ENCODE measurements at places on chromosomes 2 and 18.

GRCh38 chr2:160210599-160211138 lies 10.6 kb upstream of the ITGB6 start:
- peak; percentile 80 for DNase-seq

- no peak for DNase-seq
Measured at GRCh38 chr2:177175917-177176668, 36.5 kb upstream of the HNRNPA3 start.

GRCh38 chr2:28374331-28374730 lies 18.3 kb upstream of the FOSL2 start:
- DNase-seq, result no peak

- DNase-seq, result peak; percentile 52
Measured at GRCh38 chr18:48003426-48004349, 73.2 kb upstream of the SMAD2 start.

- no peak for DNase-seq
Measured at GRCh38 chr18:63346031-63346430, 21.0 kb downstream of the KDSR start.

GRCh38 chr2:218405746-218406208 lies 6.1 kb downstream of the CTDSP1 start:
- DNase-seq, result no peak

DNA sequence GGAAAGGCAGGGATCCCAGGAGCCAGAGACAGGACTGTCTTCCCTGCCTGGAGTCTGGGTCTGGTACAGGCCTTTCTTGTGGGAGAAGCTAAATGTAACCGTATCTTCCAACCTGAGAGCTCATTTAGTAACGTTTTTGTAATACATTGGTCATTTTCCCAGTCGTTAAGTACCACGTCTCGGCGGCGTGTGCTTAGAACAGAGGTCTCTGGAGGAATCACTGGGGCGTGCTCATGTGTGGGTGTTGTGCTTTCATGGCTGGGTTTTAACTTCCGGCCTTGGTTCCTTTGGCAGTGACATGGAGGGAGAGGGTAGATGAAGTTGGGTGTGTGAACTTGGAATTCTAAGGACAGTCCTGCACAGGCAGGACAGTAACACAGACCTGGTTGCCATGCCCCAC lies 79.7 kb downstream of the NCK2 start:
- DNase-seq, result no peak

GRCh38 chr2:16933355-16933754 lies 267.7 kb upstream of the CYRIA start:
- DNase-seq, result no peak

GRCh38 chr2:165895974-165896373 lies 57.6 kb downstream of the TTC21B start:
- no peak for DNase-seq

GRCh38 chr18:63686871-63687270 lies 15.9 kb upstream of the SERPINB11 start:
- no peak for DNase-seq

GRCh38 chr2:118477111-118477862 lies 370.2 kb downstream of the EN1 start:
- peak; percentile 38 for DNase-seq

DNA sequence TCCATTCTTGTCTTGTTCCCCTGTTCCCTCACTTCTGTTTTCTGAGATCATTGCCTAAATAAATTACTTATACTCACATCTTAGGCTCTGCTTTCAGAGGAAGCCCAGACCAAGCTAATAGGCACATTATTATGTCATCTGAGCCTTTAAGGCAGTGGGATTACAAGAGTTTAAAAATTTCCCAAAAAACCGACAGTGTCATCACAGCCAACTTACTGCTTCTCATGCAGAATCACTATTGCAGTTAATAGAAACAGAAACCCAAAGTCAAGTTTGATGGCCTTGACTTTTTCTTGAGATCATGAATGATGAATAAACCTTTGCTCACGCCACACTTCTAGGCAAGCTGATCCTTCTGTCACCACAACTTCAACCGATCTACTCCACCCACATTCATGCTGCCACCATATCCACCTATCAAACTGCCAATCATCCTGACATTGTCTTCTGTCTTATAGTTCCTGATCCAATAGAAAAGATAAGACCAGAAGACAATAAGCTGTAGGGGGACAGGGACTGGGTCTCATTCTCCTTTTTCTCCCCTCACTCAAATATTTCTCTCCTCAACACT lies 142.7 kb upstream of the CREB1 start:
- DNase-seq, result no peak

- DNase-seq, result peak; percentile 40
Measured at GRCh38 chr2:70143314-70144150, 47.3 kb downstream of the C2orf42 start.

DNA sequence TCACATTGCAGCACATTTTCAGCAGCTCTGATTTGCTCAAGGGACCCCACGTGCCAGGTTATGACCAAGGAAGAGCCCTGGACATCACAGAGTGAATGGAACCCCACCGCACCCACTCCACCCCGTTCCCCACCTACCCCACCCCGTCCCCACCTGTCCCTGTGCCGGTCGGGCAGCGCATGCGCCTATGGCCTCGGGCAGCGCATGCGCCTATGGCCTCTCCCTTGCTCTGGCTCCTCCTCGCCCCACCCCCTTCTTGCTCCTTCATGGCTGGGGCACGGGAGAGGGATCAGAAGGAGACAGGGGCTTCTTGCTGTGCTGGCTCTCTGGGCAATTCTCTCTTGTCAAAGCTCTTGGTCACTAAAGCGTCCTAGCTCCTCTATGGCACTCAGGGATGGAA lies 371.8 kb upstream of the HS6ST1 start:
- DNase-seq, result no peak

- DNase-seq, result no peak
Measured at GRCh38 chr2:219574484-219575311, 2.6 kb downstream of the INHA start.

DNA sequence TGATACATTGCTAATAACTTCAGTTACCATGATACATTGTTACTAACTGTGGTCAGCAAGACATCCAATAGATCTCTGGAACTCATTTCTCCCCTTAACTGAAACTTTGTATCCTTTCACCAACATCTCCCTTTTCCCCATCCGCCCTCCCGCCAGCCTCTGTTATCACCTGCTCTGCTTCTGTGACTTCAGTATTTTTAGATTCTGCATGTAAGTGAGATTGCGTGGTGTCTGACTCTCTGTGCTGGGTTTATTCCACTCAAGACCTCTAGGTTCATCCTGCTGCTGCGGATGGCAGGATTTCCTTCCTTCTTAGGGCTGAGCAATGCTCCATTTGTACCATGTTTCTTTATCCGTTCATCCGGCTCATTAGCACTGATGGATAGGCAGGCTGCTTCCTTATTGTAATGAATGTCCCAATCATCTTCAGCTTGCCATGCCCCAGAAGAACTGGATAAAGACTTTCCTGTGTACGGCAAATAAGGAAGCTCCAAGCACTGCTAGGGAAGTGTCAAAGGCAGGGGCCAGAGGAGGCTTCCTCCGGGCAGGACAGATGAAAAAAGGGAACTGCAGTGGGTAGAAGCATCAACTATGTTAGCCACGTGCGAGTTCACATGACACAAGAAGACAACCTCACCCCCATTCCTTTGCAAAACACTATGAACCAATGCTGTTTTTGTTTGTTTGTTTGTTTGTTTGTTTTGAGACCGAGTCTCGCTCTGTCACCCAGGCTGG lies 113.4 kb downstream of the EIPR1 start:
- no peak for DNase-seq

DNA sequence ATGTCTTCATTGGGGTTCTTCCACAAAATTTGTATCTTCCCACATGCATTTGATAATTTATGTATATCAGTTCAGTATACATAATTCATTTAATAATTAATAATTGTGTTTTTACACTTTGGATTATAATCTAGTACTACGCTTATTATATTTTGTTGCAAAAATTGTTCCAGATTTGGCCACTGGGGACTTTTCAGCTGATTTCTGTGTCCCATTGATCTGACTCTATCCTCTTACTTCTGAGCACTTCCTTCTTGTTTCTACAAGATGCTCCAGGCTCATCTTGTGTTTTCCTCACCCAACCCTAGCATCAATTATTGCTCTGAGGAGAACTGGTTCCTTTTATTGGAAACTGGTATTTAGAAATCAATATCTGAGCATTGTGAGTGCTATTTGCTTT lies 215.3 kb upstream of the CDH19 start:
- no peak for DNase-seq

GRCh38 chr18:8174771-8175170 lies 434.5 kb upstream of the RAB12 start:
- DNase-seq, result no peak

DNA sequence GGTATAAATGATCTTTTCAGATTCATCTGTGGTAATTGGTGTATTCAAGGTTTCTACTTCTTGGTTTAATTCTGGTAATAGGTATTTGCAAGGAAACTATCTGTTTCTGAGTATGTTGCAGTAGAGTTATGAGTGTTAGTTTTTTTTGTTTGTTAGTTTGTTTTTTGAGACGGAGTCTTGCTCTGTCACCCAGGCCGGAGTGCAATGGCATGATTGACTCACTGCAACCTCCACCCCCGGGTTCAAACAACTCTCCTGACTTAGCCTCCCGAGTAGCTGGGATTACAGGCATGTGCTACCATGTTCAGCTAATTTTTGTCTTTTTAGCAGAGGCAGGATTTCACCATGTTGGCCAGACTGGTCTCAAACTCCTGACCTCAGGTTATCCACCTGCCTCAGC lies 60.9 kb upstream of the IL1R2 start:
- DNase-seq, result no peak

DNA sequence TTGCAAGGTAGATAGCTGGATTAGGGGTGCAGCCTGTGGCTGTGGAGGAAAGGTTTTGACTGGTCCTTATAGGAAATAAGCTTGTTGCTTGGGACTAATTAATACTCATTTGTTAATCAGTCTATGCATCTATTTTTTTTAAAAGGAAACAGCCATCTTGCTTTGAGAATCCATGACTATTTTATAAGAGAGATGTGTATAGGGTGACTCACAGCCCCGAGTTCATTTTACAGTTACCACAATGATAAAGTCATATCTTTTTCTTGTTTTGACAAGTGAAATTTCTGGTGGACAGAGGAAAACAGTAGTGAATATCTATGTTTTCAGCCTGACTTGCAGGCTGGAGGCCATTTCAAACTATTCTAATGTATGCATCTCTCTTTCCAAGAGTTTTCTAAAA lies 193.5 kb upstream of the CCDC68 start:
- DNase-seq, result peak; percentile 82

DNA sequence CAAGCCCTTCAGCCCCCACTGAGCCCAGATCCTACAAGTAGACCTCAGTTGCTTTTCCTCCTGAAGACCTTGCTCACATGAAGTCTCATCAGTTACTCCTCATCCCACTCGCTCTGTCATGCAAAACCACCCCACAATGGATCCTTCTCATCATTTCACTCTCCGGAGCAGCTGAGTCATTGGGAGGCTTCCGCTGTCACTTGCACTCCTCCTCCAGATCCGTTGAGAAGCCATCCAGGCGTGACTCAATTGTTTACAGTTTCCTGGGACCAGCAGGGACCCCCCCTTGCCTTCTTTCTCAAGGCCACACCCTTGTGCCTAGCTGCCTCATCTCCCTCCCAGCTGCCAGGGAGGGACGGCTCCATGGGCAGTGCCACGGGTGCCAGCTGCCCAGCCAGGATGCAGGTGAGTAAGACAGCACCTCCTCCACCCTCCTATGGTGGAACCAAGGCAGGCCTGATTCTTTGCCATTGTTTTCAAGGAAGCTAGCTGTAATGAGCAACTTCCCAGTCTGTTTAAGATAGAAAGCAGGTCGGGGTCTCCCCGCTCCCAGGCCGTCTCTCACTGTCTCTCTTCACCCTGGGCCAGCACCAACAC lies 16.3 kb downstream of the GPR55 start:
- peak; percentile 85 for DNase-seq

DNA sequence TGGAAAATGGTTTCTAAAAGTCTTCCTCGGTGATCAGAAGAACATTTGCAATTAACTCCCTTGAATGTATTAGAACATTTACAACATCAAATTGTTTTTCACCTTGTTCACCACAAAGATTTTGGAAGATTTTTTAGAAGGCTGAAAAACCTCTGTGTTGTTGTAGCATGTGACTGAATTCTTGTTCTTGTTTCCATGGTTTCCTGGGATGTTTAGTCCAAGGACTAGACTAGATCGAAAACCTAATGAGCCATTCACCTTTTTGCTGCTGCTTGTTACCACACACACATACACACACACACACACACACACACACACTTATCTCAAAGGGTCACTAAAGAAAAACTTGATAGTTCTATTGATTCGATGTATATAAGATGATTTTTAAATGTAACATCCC lies 380.0 kb downstream of the LRRTM4 start:
- DNase-seq, result no peak

DNA sequence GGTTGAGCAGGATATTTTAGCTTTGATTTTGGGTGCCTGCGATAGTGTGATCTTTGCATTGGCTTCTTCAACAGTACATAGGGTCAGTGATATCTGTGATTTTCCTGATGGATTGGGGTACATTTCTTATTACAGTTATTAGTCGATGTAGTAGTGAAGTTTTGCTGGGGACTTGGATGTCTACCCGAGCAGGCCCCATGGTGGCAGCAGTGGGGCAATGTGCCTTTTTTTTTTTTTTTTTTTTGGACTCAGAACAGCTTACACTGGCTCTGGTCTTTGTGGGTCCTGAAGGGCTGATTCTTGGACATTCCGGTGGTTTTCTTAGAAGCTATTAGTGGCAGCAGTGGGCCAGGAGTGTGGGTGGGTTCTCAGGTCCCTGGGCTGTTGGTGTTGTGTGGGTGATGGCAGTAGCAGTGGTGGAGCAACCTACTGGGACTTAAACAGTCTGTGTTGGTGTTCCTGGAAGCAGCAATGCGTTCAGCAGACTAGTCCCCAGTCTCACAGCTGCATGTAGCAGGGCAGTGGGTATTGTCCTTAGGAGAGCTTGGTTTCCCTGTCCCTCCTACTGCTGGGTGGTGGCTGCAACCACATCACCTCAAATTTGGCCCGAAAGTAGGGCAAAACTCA lies 53.7 kb upstream of the SLC4A10 start:
- peak; percentile 2 for DNase-seq

- peak; percentile 62 for DNase-seq
Measured at GRCh38 chr2:43105586-43106558, 120.5 kb downstream of the ZFP36L2 start.

DNA sequence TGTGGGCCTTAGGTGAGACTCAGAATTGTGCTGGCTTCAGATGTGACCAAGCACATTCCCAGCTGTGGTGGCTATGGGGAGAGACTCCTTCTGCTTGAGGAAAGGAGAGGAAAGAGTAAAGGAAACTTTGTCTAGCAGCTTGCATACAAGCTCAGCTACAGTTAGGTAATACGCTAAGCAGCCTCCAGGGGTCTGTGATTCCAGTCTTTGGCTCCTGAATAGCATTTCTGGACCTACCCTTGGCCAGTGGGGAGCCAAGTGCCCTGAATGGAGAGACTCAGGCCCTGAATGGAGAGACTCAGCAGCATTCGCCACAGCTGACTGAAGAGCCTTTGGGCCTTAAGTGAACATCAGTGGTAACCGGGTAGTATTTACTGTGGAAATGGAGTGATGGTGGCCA lies 227.4 kb upstream of the CDH7 start:
- no peak for DNase-seq

DNA sequence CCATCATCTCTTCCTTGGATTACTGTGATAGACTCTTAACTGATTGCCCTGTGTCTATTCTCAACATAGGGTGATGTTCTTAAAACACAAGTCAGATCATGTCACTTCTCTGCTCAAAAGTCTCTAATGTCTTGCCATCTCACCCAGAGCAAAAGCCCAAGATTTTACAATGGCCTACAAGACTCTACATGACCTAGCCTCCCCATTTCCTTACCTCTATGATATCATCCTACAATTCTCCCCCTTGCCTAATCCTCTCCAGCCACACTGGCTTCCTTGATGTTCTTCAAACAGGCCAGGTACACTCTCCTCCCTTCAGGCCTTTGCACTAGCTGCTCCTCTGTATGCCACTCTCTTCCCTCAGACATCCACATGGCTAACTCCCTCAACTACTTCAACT lies 55.1 kb downstream of the ROCK1 start:
- DNase-seq, result no peak

- peak; percentile 94 for DNase-seq
Measured at GRCh38 chr2:15223887-15224286, 337.2 kb downstream of the NBAS start.
